Fibroblast of mammary gland (primary cell): ENCODE measurements at places on chromosomes 3 and 15.
A peak's percentile ranks its signal among the peaks of the same experiment; 100 is the strongest.

DNA sequence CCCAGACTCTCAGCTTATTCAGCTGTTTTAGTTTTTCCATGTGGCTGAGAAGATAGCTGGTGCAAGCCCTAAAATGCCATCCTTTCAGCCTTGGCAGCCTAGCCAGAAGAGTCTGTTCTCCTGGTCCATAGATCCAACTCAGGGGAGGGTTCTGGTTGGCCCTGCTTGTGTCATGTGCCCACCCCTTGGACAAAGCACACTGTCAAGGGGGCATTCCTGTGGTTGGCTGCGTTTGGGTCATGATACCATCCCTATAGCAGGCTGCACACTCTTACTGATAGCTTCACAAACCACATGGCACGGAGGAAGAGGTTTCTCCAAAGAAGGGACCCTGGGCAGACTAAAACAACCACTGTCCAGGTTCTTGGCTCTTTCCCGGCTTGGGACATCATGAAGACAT is 8.4 kb upstream of the FSTL1 start:
- no peak for DNase-seq

- peak; percentile 82 for DNase-seq
These were observed 44.5 kb downstream of the LRRFIP2 start for GRCh38 chr3:37129871-37130270.

GRCh38 chr3:31714495-31715280 is 182.0 kb downstream of the STT3B start:
- DNase-seq, result no peak

DNA sequence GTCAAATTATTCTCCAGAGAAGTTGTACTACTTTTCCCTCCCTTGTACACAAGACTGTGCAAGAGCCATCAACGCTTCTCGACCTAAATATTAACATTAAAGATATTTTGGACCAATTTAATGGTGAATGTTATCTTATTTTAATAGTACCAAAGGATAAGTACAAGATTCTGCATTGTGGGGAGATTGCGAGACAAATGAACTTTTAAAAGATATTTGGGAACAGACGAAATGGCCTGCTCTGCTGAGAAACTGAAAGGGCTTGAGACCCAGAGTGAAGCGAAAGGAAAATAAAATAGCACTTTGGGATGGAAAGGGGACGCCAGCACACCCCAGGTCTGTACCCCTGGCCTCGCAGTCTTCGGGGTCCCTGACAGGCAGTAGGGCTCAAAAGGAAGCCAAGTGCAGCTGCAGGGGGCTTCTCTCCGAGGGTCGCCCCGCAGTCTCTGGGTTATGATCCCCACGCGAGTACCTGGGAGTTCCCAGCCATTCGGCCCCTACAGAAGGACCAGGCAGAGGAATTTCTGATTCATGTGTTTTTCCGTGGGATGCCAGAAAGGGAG is 97.6 kb upstream of the VGLL3 start:
- DNase-seq, result no peak

GRCh38 chr15:54150255-54150654 is 172.0 kb downstream of the UNC13C start:
- DNase-seq, result peak; percentile 71
